ENCODE measurements at places on chromosomes 3 and 15. TPM values are rescaled to one million over a fixed set of nuclear protein-coding genes. Genes with fewer than 3 reads are reported as not detected.

DNA sequence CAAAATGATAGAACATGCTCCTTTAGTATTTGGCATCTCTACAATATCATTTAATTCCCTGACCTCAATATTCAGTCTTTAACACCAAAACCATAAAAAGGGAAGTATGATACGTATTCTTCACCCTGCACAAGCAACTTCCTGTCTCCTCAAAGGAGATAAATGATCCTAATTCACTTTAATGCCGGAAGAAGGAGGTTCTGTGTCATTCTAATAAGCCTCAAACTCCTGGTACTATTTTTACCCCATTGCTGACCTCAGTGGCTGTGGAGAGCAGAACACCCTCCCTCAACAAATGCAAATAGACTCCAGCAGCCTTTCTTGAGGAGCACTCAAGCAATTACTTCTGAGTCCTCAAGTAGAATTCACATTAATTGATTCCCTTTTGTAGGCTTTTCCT, 173.3 kb downstream of the TMEM108 start:
- no peak for DNase-seq

DNA sequence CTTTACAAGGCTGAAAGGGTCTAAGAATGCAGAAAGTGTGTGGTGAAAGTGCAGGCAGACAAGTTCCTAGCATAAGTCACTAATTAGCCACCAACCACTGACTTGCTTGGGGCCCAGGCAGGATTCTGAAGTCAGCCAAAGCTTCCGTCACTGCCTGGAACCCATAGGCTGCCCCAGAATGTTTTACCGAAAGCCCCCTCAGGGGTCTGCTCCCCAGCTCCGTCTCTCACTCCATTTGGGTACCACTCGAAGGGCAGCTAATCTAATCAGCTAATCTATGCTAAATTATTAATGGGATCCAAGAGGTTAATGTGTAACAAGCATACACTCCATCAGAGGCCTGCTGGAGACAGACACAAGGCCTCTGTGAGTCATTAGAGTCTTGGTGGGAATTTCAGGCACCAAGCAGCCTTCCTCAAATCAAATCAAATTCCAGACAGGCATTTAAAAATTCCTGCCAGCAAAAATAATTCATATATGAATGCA, 13.2 kb downstream of the ADAMTS9 start:
- no peak for DNase-seq

- DNase-seq: no peak
Measured at GRCh38 chr3:20326541-20326940, 140.5 kb upstream of the SGO1 start.

- DNase-seq: no peak
Measured at GRCh38 chr3:155425396-155425795, 131.9 kb upstream of the STRIT1 start.

GRCh38 chr15:66459818-66460615, 37.5 kb downstream of the SNAPC5 start:
- no peak for DNase-seq

SNTN gene
- total RNA-seq: not detected
